ENCODE measurements at places on chromosomes 5 and 9. TPM values are rescaled to one million over a fixed set of nuclear protein-coding genes. Genes with fewer than 3 reads are reported as not detected.

The ANGPTL2 gene
- total RNA-seq: not detected

The NXNL2 gene
- total RNA-seq: 0.23 TPM

The SUSD3 gene
- total RNA-seq: not detected

The SMIM33 gene
- not detected for total RNA-seq

The FYB1 gene
- total RNA-seq: 3.6 TPM

The AIF1L gene
- 3.7 TPM for total RNA-seq

The ARID3C gene
- not detected for total RNA-seq

The BTNL3 gene
- total RNA-seq: not detected

The GPR151 gene
- total RNA-seq: not detected

The DDX4 gene
- not detected for total RNA-seq

The VCP gene
- total RNA-seq: 305 TPM

The PLEKHG4B gene
- under 0.01 TPM for total RNA-seq

The CCDC112 gene
- 4.3 TPM for total RNA-seq

The ZNF169 gene
- total RNA-seq: 1.1 TPM

The ANKRD20A1 gene
- not detected for total RNA-seq

The MYORG gene
- 17.6 TPM for total RNA-seq

The ALDOB gene
- not detected for total RNA-seq

The ZNF618 gene
- 8.0 TPM for total RNA-seq

The ARHGEF28 gene
- 15.7 TPM for total RNA-seq

The PCDHGA12 gene
- 4.7 TPM for total RNA-seq

The IFNA13 gene
- total RNA-seq: not detected

The PHF24 gene
- under 0.01 TPM for total RNA-seq

The PCDHA3 gene
- total RNA-seq: not detected

All from airway epithelial cell (primary cell).